Activated CD8-positive, alpha-beta T cell treated with anti-CD3 and anti-CD28 coated beads, Interleukin-2, amount 10 ng/mL, durations not matched to agents 7 days and 5 days (primary cell): ENCODE measurements at places on chromosomes 3 and 15. TPM values are rescaled to one million over a fixed set of nuclear protein-coding genes. Genes with fewer than 3 reads are reported as not detected.

The RSRC1 gene
- total RNA-seq: 44.9 TPM

The LSAMP gene
- not detected for total RNA-seq

The NR2E3 gene
- not detected for total RNA-seq

The CCRL2 gene
- 11.2 TPM for total RNA-seq

The C15orf39 gene
- 57.2 TPM for total RNA-seq

The GOLGA6A gene
- not detected for total RNA-seq

DNA sequence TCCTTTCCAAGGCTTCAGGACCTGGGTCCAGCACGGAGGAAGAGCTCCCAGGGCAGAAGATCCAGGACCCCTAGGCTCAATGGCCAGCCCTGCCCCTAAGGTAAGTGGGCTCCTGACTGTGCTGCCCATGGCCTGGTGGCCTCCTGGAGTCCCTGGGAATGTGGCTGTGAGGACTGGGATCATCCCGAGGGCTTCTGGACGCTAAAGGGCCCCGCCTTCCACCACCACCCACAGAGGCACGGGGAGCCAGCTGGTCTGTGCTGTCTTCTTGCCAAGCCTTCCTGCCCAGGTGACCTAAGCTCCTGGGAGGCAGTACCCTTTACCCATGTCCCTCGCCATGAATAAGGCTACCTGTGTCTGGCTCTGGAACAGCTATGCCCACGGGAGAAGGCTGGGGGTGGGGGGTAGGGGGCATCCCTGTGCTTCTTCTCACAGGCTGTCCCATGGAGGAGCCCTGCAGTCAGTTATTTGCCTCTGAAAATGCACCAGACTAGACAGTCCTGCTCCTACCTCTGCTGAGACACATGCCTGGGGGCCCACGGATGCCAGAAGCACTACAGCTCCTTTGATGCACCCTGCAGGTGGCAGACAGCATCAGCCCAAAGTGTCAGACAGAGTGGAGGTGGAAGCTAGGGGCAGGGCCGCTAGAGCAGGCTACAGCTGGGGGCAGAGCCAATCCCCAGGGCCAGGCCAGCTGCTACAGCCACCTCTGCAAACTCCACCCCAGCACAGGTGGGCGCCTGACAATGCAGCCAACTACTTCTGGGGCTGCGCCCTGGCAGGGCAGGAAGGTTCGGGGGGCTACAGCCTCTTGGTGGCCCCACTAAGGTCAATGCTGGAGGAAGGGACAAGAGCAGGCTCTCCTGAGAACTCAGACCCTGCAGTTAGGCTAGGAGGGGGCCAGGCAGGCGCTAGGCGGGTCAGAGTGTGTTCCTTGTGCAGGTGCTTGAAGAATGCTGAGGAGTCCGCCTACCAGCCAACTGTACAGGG, 90.9 kb downstream of the SEC22A start:
- H3K4me1 ChIP-seq: no peaks in the 10 kb centered on the region
- no peaks in the 10 kb centered on the region for H3K36me3 ChIP-seq
- DNase-seq: no peak

DNA sequence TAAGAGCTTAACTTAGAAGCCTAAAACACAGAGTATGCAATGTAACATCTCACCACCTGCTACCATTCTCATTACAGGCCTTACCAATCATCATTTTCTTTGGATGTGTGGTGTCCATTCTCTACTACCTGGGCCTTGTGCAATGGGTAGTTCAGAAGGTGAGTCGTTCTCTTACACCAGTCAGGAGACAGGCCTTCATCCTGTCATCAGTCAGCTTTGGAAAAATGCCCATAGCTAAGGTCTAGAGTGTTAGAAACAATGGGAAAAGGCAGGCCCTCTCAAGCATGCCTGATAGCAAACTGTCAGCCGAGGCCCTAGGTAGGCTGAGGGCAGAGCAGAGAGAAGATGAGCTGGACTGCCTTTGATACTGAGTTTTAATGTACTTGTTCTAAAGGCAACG, 13.5 kb downstream of the SLC28A2 start:
- H3K36me3 ChIP-seq: no peaks in the 10 kb centered on the region
- H3K4me3 ChIP-seq: no peak overlapping the region
- DNase-seq: no peak
- no peak overlapping the region for H3K27ac ChIP-seq
- H3K4me1 ChIP-seq: no peaks in the 10 kb centered on the region

The CCDC39 gene
- total RNA-seq: not detected

The POC1A gene
- total RNA-seq: 31.7 TPM

DNA sequence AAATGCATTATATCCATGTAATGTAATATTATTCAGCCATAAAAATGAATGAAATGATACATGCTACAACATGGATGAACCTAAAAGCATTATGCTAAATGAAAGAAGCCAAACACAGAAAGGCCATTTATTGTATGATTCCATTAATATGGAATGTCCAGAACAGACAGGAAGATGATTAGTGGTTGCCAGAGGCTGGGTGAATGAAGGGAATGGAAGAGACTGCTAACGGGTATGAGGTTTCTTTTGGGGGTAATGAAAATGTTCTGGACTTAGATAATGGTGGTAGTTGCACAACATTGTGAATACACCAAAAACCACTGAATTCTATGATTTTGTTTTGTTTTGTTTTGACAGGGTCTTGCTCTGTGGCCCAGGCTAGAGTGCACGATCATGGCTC, 61.6 kb upstream of the MAP4 start:
- H3K27ac ChIP-seq: no peak overlapping the region
- H3K27me3 ChIP-seq: no peaks in the 10 kb centered on the region
- H3K4me1 ChIP-seq: peaks cover 4% of the 10 kb centered on the region
- no peak for DNase-seq
- H3K4me3 ChIP-seq: no peak overlapping the region

The CFAP100 gene
- not detected for total RNA-seq

DNA sequence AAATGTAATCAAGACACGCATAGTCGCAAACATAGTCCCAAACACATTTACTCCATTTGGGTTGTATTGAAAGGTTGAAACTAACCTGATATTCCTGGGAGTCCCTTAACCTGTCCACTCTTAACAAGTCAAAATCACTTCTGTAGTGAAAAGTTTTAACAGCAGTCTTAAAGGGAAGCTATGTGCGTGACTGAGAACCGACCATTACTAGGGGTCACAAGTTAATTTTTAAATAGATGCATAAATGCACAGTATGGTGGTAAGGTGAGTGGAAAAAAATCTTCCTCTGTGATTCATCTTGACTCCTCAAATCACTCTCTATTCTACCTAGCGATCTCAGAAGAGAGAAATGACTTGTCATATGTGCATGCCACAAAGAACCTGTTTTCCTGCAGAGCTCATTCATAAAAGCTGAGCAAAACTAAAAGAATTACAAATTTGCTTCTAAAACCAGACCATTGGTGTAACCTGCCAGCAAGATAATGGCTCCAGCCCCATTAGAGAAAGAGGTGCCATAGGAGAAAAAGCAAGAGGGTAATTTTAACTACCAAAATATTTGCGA, 4.8 kb downstream of the GPR15 start:
- peaks cover 54% of the 10 kb centered on the region for H3K36me3 ChIP-seq
- no peak for DNase-seq
- peaks cover 55% of the 10 kb centered on the region for H3K4me1 ChIP-seq
- H3K27ac ChIP-seq: peak overlapping the region; percentile 80

DNA sequence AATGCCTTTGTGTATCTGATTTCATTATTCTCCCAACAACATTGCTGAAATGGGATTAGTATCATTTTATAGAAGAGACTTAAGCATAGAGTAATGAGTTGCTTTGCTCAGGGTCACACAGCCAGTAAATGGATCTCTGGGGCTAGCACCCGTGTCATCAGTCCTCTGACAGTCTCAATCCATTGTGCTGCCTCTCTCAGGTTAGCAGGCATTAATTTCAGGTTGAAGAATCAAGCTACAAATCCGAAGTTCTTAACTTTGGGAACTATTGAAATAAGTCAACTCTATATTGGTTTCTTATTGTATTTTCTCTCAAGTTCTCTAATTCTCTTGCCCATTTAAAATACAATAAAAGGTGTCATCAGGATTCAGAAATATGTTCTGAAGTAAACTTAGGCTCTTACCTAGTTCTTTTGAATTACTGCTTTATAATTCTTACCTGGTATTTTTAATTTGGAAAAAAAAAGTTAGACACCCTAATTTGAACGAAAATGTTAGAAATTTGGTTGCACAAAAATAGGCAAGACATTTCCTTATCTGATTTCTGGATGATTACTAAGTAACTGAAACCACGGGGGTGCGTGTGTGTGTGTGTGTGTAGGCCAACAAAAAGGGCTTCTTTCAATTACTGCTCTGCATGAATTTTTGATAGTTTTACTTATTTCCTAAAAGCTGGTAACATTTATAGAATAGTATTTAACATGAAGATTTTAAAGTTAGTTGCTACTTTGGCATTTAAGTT, 189.8 kb downstream of the MBNL1 start:
- no peak overlapping the region for H3K4me3 ChIP-seq
- DNase-seq: no peak
- H3K27me3 ChIP-seq: no peaks in the 10 kb centered on the region
- H3K4me1 ChIP-seq: peaks cover 26% of the 10 kb centered on the region
- peaks cover 59% of the 10 kb centered on the region for H3K36me3 ChIP-seq
- H3K27ac ChIP-seq: peak overlapping the region; percentile 67

- H3K27me3 ChIP-seq: no peaks in the 10 kb centered on the region
- no peak overlapping the region for H3K27ac ChIP-seq
- DNase-seq: no peak
- H3K36me3 ChIP-seq: no peaks in the 10 kb centered on the region
- H3K4me1 ChIP-seq: peaks cover 9% of the 10 kb centered on the region
Measured at GRCh38 chr15:98727115-98728040, 79.0 kb downstream of the IGF1R start.

GRCh38 chr3:155302481-155302880, 9.0 kb upstream of the STRIT1 start:
- H3K4me1 ChIP-seq: no peaks in the 10 kb centered on the region
- DNase-seq: no peak
- no peaks in the 10 kb centered on the region for H3K36me3 ChIP-seq
- H3K27me3 ChIP-seq: peaks cover 3% of the 10 kb centered on the region
- no peak overlapping the region for H3K27ac ChIP-seq

- H3K4me3 ChIP-seq: no peak overlapping the region
- H3K27me3 ChIP-seq: no peaks in the 10 kb centered on the region
- no peaks in the 10 kb centered on the region for H3K36me3 ChIP-seq
Measured at GRCh38 chr3:76582632-76583378, 457.1 kb upstream of the ROBO2 start.

- H3K27me3 ChIP-seq: peaks cover 4% of the 10 kb centered on the region
- H3K4me1 ChIP-seq: no peaks in the 10 kb centered on the region
- no peaks in the 10 kb centered on the region for H3K36me3 ChIP-seq
- H3K4me3 ChIP-seq: no peak overlapping the region
Measured at GRCh38 chr3:196341137-196341536, 2.9 kb upstream of the TM4SF19 start.

DNA sequence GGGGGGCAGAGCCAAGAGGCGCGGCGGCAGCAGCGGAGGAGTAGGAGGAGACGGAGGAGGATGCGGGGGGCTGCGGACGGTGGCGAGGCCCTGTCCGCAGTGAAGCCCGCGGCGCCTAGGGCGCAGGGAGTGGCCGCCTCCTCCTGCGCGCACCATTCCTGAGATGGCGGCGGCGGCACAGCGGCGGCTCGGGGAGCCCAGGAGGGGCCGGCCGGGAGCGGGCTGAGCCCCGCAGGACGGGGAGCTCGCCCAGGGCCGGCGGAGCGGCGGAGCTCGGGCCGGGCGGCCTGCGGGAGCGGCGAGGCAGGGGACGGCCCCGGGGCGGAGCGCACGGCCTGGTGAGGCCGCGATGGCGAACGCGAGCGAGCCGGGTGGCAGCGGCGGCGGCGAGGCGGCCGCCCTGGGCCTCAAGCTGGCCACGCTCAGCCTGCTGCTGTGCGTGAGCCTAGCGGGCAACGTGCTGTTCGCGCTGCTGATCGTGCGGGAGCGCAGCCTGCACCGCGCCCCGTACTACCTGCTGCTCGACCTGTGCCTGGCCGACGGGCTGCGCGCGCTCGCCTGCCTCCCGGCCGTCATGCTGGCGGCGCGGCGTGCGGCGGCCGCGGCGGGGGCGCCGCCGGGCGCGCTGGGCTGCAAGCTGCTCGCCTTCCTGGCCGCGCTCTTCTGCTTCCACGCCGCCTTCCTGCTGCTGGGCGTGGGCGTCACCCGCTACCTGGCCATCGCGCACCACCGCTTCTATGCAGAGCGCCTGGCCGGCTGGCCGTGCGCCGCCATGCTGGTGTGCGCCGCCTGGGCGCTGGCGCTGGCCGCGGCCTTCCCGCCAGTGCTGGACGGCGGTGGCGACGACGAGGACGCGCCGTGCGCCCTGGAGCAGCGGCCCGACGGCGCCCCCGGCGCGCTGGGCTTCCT, at the start of gene GPR27:
Gene GPR27, plus strand, starts transcription at position 155 of the 909 bp plus-strand sequence. Its CDS starts 195 bp downstream, at position 350.
- peak within 1 kb of the TSS; percentile 45 for H3K4me3 ChIP-seq
- H3K4me1 ChIP-seq: no peaks in the 10 kb centered on the region
- no peaks in the 10 kb centered on the region for H3K36me3 ChIP-seq

GRCh38 chr3:22098021-22098420, 347.0 kb upstream of the ZNF385D start:
- DNase-seq: no peak
- no peak overlapping the region for H3K27ac ChIP-seq
- no peak overlapping the region for H3K4me3 ChIP-seq
- H3K27me3 ChIP-seq: no peaks in the 10 kb centered on the region

The AMOTL2 gene
- not detected for total RNA-seq

- H3K4me1 ChIP-seq: peaks cover 80% of the 10 kb centered on the region
- H3K4me3 ChIP-seq: peak overlapping the region; percentile 29
- H3K27ac ChIP-seq: peak overlapping the region; percentile 79
- no peak for DNase-seq
- peaks cover 89% of the 10 kb centered on the region for H3K36me3 ChIP-seq
Measured at GRCh38 chr3:111592936-111593335, 2.2 kb downstream of the ZBED2 start.

DNA sequence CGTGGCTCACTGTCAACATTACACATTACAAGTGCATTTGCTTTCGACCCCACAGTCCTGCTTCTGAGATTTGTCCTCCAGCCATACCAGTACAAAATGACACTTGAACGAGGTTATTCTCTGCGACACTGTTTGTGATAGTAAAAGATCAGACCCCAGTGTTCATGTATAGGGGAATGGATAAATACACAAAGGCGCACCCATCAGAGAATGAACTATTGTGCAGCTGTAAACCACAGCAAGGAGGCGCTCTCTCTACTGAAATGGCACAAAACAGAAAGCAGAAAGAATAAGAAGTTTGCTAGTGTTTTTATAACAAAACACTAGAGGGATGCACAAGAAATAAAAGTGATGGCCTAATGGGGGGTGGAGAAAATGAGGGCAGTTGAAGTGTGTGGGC, 4.9 kb upstream of the CHSY1 start:
- peaks cover 3% of the 10 kb centered on the region for H3K36me3 ChIP-seq
- DNase-seq: peak; percentile 45
- H3K27me3 ChIP-seq: peaks cover 11% of the 10 kb centered on the region
- no peak overlapping the region for H3K27ac ChIP-seq
